CD4-positive, alpha-beta T cell treated with Interleukin-2 at 100 ng/mL for 4 hours (primary cell): ENCODE measurements at places on chromosomes 5 and 9.
A peak's percentile ranks its signal among the peaks of the same experiment; 100 is the strongest.

DNA sequence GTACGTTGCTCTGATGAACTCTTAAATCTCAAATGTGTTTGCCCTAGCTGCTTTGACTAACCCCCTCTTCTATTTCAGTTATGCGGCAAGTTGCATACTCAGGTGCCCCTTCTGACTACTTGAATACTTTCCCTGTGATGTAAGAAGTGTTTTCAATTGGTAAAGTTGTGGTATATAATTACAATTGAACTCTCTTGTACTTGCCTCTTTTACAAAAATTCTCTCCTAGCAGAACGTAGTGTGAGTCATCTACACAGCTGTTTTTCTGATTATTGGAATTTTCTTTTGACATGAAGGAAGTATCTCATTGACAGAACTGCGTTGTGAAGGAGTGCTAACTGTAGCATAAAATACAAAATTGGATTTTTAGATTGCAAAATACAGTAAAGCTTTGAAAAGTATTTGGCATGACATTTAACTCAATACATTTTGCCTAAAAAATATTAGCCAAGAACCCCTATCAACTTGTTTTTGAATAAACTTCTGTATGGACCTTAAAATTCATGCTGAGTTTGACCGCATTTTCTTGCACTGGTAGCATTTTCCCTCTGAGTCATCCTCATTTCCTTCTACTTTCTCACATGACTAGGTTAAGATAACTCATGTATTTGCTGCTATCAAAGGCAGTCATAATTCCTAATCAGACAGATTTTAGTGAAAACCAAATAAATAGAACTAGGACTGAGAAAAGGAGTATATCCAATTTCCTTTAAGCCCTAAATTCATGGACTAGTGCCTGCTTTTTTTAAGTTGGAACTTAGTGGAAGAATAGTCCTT is 6.3 kb downstream of the CRHBP start:
- DNase-seq = no peak

- no peak for DNase-seq
Measured at GRCh38 chr9:70911791-70912190, 209.6 kb downstream of the TRPM3 start.

- DNase-seq = no peak
Measured at GRCh38 chr5:135108992-135109391, 75.0 kb upstream of the PITX1 start.

- no peak for DNase-seq
Measured at GRCh38 chr9:15150939-15151338, 156.1 kb downstream of the TTC39B start.

DNA sequence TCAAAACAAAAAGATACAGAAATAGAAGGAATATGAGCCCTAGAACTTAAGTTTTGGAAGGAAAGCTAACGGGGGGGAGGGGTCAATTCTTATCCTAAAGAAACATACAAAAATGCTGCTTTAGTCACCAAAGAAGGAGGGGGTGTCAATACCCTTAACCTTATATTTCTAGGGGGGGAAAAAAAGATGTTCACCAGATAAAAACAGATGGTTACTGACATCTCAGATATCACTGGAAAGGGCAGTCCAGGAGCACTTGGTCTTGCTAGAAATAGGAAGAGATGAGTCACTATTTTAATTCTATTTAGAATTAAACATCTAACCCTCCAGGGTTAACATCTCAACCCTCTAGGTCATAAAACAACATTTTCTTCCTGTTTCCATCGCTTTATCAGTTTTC is 1.7 kb downstream of the DIAPH1 start:
- no peak for DNase-seq

DNA sequence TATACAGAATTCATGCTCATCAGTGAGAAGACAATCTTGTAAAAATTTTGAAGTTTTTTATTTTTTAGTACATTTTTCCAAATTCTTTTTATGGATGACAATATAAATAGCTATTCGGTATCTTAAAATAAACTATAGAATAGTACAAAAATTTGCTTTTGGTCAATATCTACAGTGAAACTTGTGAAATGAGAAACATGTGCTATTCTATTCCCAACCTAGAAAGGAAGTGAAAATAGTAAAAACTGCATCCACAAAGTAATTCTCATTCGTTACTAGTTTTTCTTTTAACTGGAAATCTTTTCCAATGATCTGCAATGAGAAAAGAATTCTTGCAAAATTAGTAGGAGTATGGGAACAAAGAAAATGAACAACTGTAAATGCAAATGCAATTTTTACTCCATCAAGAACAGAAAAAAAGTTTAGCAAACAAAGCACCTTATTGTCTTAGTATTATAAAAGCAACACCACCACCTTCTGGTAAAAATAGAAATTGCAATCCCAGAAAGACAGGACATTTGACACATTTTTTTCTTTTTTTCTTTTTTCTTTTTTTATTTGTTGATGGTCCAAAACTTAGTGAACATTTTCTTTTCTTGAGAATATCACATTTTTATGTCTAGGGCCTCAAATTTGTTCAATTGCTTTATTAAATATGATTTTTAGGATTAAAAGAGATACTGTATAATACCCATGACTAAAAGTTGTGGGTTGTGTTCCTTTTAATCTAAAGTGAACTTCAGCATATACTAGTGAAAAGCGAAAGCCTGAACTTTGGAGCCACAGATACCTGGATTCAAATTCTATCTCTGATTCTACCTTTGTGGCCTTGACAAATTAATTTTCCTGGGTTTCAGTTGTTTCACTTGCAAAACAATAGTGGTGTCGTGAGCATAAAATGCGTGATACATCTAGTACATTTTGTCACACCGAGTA is 72.3 kb downstream of the SLCO4C1 start:
- peak; percentile 50 for DNase-seq

DNA sequence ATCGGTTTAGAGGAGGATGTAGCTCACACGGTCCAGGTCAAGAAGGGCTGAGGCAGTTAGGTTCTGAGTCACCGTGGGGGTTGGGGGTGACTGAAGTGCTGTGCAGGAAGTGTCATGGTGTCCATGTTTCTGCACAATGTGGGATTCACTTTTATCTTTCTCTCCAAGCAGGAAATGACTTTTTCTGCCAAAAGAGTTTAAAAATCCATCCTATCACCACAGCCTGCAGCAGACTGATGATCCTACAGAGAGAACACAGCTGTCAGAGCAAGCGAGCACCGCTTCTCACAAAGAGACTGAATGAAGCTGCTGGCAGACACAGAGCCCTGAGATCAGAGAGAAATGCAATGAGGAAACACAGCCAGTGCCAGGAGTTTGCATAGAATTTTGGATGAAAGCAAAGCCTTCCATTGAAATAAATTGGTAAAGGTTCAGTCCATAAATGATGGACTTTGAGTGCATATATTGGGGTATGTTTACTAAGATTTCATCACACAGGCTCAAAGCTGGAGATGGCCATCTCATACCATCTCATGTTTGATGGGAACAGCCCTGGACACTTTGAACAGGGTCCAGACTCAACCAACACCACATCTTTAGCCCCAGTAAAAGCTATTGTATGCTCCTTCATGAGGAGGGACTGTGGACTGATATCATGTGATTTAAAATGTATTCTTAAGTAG is 213.9 kb upstream of the FBXL7 start:
- DNase-seq = no peak
